ENCODE measurements at places on chromosomes 5 and 9.

DNA sequence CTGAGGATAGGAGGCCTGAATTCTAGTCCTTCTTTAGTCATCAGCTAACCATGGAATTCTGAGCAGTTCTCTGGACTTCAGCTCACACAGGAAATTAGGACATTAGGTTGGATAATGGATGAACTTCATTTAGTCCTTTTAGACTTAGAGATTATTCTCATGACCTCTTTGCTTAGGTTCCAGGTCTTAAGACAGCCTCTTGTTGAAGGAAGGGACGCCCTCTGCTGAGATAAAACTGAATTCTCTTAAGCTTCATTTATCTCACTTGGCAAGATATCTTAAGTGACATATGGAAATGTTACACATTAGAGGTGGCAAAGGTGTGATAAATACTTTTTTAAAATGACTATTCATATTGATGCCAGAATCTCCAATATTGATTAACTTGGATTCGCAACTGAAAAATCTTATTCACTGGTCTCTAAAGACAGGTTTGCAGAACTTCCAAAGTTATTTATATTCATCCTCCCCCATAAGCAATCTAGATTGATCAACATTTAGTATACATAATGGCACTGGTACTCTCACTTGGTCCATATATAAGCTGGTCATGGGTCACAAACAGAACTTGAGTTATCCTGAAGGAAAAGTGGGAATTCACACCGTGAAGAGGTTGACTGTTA, 16.9 kb upstream of the ZNF366 start:
- no peak for DNase-seq

DNA sequence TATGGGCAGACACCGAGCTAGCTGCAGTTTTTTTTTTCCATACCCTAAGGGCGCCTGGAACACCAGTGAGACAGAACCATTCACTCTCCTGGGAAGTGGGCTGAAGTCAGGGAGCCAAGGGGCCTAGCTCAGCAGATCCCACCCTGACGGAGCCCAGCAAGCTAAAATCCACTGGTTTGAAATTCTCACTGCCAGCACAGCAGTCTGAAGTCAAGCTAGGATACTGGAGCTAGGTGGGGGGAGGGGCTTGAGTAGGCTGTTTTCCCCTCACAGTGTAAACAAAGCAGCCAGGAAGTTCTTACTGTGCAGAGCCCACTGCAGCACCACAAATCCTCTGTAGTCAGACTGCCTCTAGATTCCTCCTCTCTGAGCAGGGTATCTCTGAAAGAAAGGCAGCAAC, 151.7 kb upstream of the HCN1 start:
- no peak for DNase-seq

GRCh38 chr9:137619240-137620047, 639 bp downstream of the EHMT1 start:
- DNase-seq = no peak

GRCh38 chr9:129064499-129064908, 16.4 kb upstream of the DOLPP1 start:
- no peak for DNase-seq

GRCh38 chr5:88799938-88800535, 82.9 kb downstream of the MEF2C start:
- no peak for DNase-seq

GRCh38 chr9:97933297-97933998, 4.5 kb downstream of the HEMGN start:
- DNase-seq = no peak

All from activated CD8-positive, alpha-beta memory T cell treated with anti-CD3 and anti-CD28 coated beads for 1 hour (primary cell).